Uterine smooth muscle cell (primary cell): ENCODE measurements at places on chromosomes 11 and 22. TPM values are rescaled to one million over a fixed set of nuclear protein-coding genes. Genes with fewer than 3 reads are reported as not detected.

The SYT9 gene
- total RNA-seq, result 0.25 and 0.66 TPM in 2 replicates

The MYO18B gene
- not detected in 2 replicates for total RNA-seq

The PLA2G3 gene
- 0.25 and 0.33 TPM in 2 replicates for total RNA-seq

The CNGA4 gene
- total RNA-seq, result under 0.01 TPM in 1 of 2 replicates, not detected in the other

The TBX1 gene
- total RNA-seq, result 0.12 TPM in 1 of 2 replicates, not detected in the other

The TRIM48 gene
- total RNA-seq, result not detected in 2 replicates

The SLC25A1 gene
- 164 and 171 TPM in 2 replicates for total RNA-seq

The FOLH1 gene
- total RNA-seq, result not detected in 2 replicates

The GALNT18 gene
- 7.5 and 9.0 TPM in 2 replicates for total RNA-seq

The OR6A2 gene
- total RNA-seq, result 0.37 and 0.55 TPM in 2 replicates

The FAT3 gene
- 6.2 and 15.2 TPM in 2 replicates for total RNA-seq

The USP2 gene
- total RNA-seq, result 0.11 and 1.00 TPM in 2 replicates

The OR51E2 gene
- total RNA-seq, result under 0.01 and 0.11 TPM in 2 replicates

The ARHGAP8 gene
- total RNA-seq, result 0.11 and 0.25 TPM in 2 replicates

The THYN1 gene
- 68.3 and 93.5 TPM in 2 replicates for total RNA-seq

The ST14 gene
- total RNA-seq, result under 0.01 TPM in 1 of 2 replicates, not detected in the other

The RASSF10 gene
- not detected in 2 replicates for total RNA-seq
